ENCODE measurements at places on chromosomes 6 and 20.

- no peak for DNase-seq
Measured at GRCh38 chr6:26379292-26379691, 3.6 kb upstream of the BTN2A2 start.

GRCh38 chr6:127083963-127084310 is 34.5 kb upstream of the RSPO3 start:
- DNase-seq, result no peak

- no peak for DNase-seq
Measured at GRCh38 chr6:30705620-30706019, 11.5 kb downstream of the MDC1 start.

DNA sequence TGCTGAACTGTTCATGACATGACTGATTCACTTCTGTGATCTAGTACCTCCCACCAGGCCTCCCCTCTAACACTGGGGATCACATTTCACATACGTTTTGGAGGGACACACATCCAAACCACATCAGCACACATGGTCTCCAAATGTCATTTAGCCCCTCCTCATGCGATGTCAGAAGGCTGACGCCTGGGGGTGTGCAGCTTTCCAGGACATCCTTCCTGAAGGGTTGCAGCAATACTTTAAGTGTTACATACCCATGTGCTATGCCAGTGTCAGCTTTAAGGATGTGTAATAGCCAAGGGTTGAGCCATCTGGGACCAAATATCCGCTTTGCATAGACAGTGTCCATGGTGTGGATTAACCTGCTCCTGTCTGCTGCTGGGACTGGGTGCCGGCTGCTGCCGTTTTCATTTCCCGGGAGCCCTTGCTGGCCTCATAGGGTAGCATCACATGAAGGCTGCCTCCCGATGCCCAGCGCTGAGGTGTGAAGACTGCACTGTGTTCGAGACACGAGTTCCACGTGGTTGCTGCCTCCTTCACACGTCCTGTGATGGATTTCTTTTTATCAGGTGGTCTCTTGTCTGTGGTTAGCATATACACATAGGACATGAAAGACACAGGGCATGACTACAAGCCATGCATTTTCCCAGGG is 219.0 kb downstream of the THBS2 start:
- DNase-seq, result no peak

- DNase-seq, result no peak
Measured at GRCh38 chr6:54428431-54428830, 120.2 kb downstream of the TINAG start.

GRCh38 chr20:57025666-57026224 is 240.7 kb downstream of the BMP7 start:
- DNase-seq, result no peak

DNA sequence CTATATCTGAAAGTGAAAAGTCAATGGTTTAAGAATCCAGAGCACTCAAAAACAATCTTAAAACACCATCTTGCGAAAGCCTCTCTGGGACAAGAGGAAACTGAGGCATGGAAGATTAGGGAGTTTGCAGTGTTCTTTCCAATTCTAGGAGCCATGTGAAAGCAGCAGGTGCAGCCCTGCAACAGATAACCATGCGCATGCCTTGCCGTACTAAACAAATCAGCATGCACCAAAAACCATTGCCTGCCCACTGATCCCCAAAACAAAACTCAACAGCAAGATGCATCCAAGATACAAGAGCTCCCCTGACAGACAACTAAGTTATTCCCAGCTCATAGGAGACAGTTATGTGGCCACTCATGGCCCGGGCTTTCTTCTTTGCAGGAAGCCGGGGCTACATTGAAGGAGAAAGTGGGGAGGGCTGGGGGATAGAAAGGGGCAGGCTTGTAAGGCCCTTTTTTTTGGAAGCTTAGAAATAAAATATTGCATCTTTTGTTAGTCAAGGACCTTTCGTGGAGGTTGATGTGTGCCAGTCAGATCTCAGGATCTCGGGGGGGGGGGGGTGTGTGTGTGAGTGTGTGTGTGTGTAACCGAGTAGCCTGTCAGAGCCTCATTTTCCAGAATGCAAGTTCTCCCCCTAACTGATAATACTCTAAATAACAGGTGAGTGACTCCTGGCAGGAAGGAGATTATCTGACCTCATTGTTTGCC is 178.4 kb downstream of the MBOAT1 start:
- no peak for DNase-seq

DNA sequence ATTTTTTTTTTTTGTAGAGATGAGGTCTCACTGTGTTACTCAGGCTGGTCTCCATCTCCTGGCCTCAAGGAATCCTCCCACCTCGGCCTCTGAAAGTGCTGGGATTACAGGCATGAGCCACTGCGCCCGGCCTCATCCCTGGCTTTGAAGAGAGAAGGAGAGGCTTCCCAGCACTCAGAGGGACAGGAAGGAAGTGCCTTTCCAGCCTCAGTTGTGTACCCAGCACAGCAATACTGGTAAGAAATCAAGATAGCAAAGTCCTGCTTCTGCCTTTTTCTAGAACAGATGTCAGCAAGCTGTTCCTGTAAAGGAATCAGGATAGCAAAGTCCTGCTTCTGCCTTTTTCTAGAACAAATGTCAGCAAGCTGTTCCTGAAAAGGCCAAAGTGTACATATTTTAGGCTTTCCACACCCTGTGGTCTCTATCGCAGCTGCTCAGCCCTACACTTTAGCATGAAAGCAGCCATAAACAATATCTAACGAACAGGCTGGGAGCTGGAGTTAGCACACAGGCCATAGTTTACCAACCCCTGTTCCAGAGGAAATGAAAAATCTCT is 6.3 kb upstream of the PLTP start:
- no peak for DNase-seq

- DNase-seq, result no peak
Measured at GRCh38 chr6:166691199-166691598, 64.1 kb upstream of the RPS6KA2 start.

GRCh38 chr20:40325006-40325568 is 363.9 kb downstream of the MAFB start:
- no peak for DNase-seq
